Activated CD8-positive, alpha-beta T cell treated with anti-CD3 and anti-CD28 coated beads for 36 hours (primary cell): ENCODE measurements at places on chromosomes 7 and 10. TPM values are rescaled to one million over a fixed set of nuclear protein-coding genes. Genes with fewer than 3 reads are reported as not detected.

- H3K4me3 ChIP-seq: no peak overlapping the region
- H3K27me3 ChIP-seq: no peaks in the 10 kb centered on the region
These were observed 169.5 kb downstream of the SNX13 start for GRCh38 chr7:17770710-17771375.

DNA sequence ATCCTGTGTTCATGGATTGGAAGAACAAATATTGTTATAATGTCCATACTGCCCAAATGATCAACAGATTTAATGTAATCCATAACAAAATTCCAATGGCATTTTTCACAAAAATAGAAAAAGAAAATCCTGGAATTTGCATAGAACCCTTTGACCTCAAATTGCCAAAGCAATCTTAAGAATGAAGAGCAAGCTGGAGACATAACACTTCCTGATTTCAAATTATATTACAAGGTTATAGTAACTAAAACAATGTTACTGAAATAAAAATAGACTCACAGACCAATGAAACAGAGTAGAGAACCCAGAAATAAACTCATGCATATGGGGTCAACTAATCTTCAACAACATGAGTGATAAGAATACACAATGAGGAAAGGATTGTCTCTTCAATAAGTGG is 302.5 kb downstream of the PHTF2 start:
- H3K27me3 ChIP-seq: peaks cover 5% of the 10 kb centered on the region
- no peak overlapping the region for H3K27ac ChIP-seq
- no peak for DNase-seq

GRCh38 chr7:100407285-100408180 is 21.0 kb downstream of the ZCWPW1 start:
- no peak overlapping the region for H3K27ac ChIP-seq
- no peaks in the 10 kb centered on the region for H3K36me3 ChIP-seq
- H3K27me3 ChIP-seq: no peaks in the 10 kb centered on the region
- peak; percentile 59 for DNase-seq

- H3K27ac ChIP-seq: no peak overlapping the region
- no peaks in the 10 kb centered on the region for H3K27me3 ChIP-seq
- no peak overlapping the region for H3K4me3 ChIP-seq
- H3K4me1 ChIP-seq: peaks cover 15% of the 10 kb centered on the region
- H3K36me3 ChIP-seq: no peaks in the 10 kb centered on the region
These were observed 32.0 kb downstream of the EXOC6 start for GRCh38 chr10:92880233-92880861.

AVL9 gene
- total RNA-seq: 63.5 TPM

KLHDC10 gene
- 14.3 TPM for total RNA-seq
